Eye (tissue), 1 donor: ENCODE measurements at places on chromosomes 5 and 9.

GRCh38 chr5:94777056-94777880, 158.8 kb downstream of the SLF1 start:
- DNase-seq = no peak

DNA sequence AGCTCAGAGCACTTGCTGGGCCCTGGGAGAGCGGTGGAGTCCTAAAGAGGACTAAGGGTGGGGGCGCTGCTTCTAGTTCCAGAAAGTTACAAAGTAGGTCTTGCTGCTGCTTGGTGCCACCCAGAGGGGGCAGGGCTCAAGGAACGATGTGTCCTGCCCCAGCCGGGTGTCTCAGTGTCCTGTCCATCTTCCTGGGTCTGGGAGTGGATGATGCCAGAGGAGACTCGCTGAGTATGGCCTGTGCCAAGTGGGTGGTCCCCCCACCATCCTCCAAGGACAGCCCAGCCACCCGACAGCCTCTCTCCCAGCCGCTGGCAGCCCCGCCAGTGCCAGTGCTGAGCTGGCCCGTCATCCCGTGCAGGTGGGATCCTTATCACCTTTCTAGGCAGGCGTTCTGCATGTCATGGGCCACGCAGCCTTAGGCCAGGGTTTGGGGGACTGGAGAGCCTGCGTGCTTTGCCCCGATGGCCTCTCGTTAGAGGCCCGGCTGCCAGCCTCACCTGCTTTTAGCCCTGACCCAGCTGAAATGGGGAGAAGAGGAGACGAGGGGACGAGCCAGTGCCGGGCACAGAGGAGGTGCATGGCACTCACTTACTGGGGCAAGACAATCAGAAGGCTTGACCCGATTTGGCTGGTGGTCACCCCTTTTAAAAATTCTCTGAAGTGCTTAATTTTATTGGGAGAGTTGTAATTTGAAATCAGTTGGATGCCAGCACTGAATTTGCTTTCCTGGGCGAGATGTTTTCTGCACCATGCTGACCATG, 5.6 kb downstream of the WNK2 start:
- no peak for DNase-seq

- no peak for DNase-seq
These were observed 128.1 kb downstream of the FBXO38 start for GRCh38 chr5:148511810-148512347.

GRCh38 chr9:110048976-110049698, 158.8 kb downstream of the C9orf152 start:
- DNase-seq = peak; percentile 77

GRCh38 chr9:34037626-34038025, 11.1 kb downstream of the UBAP2 start:
- no peak for DNase-seq

DNA sequence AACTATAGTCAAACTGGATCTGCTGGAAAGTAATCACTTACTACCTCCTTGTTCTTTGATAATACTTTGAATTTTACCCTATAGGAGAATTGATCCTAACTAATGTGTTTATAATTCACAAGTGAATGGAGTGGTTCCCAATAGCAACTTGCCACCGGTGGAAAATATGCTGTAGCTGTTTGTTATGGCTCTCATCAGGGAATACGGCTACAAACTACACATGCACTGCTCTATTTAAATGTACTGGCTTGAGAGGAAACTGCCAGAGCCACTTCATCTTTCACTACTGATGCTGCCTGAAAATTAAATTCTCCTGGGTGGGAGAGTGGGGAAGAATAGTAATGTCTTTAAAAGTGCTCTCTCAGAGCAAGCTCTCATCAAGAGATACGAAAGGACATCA, 448.5 kb upstream of the GRAMD2B start:
- DNase-seq = peak; percentile 35

- DNase-seq = no peak
These were observed 129.3 kb upstream of the STC2 start for GRCh38 chr5:173457482-173457881.

DNA sequence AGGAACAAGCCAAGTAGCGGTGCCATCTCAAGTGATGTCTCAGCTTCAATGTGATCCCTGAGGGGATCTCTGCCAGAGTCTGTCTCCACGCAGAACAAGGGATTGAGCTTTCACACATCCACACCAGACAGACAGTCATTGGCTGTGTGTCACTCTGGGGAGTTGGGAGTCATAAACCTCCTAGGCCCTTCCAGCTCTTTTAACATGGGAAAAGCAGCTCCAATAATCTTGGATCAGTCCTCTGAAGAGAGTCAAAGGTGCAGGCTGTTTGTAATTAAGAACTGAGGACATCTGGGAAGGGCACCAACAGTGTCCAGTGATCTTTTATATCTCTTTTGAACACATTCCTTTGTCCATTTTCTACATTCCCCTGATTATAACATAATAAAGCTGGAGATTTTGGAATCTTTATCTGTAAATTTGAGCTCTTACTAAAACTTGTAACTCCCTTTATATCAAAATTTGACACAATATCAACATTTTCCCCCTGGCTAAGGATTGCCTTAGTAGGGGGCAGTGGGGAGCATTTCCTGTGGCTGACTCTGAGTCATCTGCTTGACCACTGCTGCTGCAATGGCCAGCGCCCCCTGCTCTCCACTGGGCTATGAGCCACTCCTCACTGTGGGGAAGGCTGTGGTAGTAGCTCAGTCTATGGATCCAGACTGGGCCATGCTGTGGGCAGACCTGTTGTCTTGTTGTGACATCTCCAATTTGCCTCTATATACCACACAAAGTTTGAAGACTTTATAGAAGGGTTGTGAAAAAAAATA, 284.4 kb downstream of the OSTF1 start:
- DNase-seq = no peak

DNA sequence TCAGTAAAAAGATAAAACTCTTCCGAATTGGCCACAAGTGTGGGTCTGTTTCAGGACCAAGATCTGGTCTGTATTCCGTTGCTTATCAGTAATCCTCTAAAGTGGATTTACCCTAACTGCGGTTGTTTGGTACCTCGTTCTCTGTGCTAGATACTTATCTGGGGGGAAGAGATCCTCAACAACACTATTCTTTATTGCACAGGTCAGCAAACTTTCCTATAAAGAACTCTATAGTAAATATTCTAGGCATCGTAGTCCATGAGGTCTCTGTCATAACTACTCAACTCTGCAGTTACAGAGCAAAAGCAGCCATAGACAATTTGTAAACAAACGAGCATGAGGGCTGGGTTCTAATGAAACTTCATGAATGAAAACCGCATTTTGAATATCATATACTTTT, 335.8 kb upstream of the KIF2A start:
- no peak for DNase-seq

GRCh38 chr5:116733991-116734975, 159.7 kb upstream of the SEMA6A start:
- no peak for DNase-seq

DNA sequence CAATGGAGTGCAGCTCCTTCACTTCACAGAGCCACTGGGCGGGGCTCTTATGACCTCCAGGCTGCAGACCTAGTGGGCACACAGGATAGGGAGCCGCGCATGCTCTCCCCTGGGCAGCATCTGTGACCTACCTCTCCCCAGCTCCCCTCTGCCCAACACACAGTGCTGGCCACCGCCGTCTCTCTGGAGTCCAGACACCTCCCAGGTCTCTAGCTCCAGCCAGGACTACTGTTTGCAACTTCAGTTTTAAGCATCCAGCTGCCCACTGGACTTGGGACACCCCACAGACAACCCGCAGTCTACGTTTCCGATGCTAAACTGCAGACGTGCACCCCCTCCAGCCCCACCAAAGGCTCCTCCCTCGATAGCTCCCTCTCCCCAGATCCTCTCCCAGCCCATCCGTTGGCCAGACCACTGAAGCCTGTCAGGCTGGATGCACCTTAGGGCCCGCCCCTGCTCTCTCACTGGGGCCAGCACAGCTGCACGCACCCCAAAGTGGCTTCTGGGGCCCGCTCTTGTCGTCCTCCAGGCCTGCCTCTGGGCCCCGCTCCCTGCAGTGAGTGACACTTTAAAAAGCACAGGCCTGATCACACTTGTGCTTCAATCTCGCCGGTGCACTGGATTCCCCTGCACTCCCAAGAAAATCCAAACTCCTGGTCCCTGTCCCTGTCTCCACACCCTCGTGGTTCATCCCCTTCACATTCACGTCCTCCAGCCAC, 11.3 kb downstream of the FLT4 start:
- no peak for DNase-seq

DNA sequence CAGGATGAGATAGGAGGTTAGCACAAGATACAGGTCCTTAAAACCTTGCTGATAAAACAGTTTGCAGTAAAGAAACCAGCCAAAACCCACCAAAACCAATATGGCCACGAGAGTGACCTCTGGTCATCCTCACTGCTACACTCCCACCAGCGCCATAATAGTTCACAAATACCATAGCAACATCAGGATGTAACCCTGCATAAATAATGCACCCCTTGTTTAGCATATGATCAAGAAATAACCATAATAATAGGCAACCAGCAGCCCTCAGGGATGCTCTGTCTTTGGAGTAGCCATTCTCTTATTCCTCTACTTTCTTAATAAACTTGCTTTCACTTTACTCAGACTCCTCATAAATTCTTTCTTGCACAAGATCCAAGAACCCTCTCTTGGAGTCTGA, 86.9 kb upstream of the PRSS3 start:
- DNase-seq = no peak

GRCh38 chr5:141732417-141732816, 50.4 kb upstream of the ARAP3 start:
- DNase-seq = no peak
